ELR (cell line): ENCODE measurements at places on chromosomes 6 and 20.

DNA sequence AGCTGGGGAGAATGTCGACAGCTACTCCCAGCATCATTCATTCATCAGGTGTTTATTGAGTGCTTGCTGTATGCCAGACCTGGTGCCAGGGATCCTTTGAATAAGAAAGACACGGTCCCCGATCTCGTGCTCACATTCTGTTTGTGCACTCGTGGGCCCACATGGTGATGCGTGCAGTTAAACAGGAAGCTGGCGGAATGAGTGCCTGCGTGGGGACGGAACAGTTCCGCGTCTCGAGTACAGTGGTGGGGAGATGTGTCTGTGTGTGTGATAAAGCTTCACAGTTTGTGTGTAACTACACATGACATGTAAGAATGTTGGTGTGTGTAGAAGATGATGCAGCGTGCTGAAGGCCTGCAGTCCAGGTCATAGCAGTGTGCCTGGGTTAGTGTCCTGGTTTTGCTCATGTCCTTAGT lies 6.5 kb downstream of the RBM38 start:
- no peak for DNase-seq

GRCh38 chr6:85416049-85416448 lies 33.8 kb upstream of the NT5E start:
- peak; percentile 70 for DNase-seq

- DNase-seq: no peak
These were observed 12.3 kb downstream of the PREX1 start for GRCh38 chr20:48815537-48815936.

- no peak for DNase-seq
These were observed 95.2 kb downstream of the KIF13A start for GRCh38 chr6:17892097-17892686.

- DNase-seq: no peak
These were observed 5.3 kb downstream of the EEF1A2 start for GRCh38 chr20:63493563-63494020.

DNA sequence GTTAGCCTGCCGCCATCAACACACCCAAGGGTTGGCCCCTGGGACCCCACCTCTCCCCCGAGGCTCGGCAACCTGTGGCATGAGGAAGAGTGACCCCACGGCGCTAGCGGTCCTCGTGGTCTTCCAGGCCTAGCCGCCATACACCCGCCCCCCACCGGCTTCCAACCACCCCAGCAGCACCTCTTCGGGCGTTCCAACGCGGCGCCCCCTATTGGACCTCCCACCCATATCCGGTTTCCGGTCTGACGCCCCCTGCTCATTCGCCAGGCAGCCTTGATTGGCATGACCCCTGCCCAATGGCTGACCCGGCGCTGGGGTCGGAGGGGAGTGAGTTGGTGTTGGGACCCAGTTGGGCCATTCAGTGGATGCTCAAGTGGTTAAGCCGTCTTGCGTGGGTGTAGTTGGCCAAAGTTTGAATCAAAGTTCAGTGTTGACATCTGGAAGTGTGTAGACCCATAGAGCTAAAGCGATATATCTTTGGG lies at the start of gene GNAS-AS1:
Gene GNAS-AS1, minus strand, starts transcription at position 210 of the 482 bp plus-strand sequence.
- DNase-seq: peak; percentile 88

GRCh38 chr20:17636523-17637412 lies 45.3 kb downstream of the RRBP1 start:
- no peak for DNase-seq

DNA sequence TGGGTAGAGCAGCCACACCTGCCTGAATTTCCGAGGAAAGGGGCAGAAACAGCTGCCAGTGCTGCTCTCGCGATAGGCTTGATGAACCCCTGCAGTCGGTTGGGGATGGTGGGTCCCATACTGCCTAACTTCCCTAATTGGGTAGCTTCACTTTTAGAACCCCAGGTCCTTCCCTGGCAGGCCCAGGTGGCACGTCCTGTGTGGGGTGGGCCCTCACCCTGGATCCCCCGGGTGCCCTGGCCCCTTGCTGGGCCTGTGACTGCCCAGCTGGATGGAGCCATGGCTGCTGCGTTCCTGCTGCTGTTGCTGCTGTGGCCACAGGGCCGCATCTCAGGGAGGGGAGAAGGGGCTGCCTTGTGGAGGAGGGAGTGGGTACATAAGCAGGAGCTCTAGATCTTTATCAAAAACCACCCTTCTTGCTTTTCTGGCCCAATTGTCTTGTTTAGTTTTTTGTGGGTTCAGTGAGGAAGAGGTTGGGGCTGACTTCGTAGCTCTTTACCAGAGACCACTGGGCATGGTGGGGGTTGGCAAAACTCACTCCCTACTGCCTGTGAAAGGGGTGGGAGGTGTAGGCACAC lies 19.2 kb downstream of the TREML4 start:
- DNase-seq: no peak

DNA sequence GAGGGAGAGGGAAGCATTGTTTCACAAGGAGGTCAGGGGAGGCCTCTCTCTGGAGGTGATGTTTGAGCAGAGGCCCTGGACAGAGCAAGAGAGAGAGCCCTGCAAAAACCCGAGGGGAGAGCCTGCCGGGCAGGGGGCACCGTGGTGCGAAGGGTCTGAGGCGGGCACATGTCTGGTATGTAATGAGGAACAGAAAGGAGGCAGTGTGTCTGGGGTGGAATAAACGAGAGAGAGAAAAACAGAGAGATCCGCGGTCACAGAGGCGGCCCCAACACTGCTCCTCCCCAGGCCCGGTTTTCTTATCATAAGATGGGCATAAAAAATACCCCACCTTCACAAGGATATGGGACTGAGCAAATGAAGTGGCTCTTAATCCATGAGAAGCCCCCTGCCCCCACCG lies 119.2 kb downstream of the PREX1 start:
- no peak for DNase-seq

DNA sequence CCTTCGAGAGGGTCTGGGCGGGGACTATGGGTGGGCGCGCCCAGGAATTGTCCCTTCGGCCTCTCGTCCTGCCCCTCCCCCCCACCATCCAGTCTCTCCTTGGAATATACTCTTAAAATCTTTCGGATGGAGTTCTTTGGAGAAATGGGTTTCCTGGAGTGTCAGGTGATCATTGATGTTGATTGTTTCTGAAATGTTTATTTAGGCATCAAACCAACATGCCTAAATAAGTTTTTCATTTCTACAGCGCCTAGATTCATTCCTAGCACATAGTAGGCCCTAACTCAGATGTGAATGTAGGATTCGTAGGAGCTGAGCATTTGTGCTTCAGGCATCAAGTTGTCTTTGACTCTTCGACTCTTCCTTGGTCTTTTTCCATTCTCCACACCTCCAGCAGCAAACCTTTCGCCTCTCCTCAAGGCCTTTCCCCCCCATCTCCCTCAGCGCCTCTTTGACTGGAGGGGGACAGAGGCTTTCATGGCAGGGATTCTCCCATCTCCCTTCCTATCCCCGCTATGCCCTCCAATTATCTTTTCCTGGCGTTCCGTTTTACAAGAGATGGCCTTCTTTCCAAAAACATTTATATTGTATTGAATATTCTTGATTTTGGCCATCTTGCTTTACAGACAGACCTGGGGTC lies 610 bp downstream of the CASP8AP2 start:
- peak; percentile 65 for DNase-seq

DNA sequence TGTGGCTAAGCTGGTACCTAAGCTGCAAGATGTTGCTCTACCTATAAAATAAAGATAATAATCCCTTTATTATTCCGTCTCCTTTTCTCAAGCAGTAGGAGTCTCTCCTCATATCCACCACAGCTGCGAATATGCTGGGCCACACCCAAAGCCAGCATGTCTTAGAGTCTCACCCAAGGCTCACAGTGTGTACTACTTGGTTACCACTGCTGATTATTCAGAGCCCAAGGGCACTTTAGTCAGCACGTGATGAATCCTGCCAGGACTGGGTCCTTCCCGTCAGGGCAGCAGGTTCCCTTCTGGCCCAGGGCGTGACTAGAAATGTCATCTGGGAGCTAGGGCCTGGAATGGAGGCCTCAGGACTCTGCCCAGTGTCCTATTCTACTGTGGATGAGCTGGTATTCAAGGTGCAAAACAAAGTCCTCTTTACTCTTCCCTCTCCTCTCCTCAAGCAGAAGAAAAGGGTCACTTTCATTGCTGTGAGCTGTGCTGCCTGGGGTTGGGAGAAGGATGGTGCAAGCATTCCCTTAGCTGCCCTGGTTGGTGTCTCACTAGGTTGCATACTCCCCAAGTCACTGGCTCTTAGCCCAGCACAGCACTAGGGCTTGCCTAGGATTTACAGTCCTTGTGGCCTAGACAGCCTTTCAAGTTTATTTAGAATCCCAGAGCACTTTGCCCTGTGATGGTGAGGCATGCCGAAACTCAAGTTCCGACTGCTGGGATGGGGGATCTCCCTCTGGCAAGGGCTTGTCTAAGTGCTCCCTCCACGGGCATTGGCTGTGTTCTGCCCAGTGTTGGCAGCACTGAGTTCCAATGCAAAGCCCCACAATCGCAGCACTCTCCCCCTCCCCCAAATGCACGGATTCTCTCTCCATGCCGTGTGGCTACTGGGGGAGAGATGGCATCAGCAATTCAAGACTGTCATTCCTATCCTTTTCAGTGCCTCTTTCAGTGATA lies 320.2 kb downstream of the BTBD9 start:
- peak; percentile 36 for DNase-seq

DNA sequence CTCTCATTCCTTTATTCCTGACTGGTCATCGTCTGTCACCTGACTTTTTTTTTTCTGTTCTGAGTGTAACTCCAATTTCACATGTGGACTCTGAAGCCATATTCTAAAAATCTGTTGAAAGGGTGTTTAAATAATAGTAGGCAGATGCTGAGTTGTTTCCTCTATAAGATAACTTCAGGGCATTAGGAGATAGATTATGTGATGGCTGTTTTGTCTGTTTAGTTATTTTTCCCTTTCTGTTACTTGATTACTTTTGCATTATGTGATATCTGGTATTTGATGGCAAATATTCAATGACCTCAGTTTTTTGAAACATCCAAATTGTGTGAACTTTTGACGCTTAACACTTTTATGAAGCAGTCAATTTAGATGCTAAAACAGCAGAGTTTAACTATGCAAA lies 486.0 kb downstream of the BCKDHB start:
- DNase-seq: no peak

DNA sequence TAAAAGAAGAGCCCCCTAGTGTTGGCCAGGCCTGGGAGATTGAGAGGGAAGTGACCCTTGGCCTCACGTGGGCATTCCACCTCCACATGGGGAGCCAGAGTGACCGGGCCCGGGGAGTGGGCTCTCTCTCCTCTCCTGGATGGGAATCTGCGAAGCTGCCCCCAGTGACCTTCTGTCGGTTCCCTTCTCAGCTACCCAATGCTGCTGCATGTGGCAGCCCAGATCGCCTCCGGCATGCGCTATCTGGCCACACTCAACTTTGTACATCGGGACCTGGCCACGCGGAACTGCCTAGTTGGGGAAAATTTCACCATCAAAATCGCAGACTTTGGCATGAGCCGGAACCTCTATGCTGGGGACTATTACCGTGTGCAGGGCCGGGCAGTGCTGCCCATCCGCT lies 10.1 kb upstream of the GTF2H4 start:
- DNase-seq: no peak

DNA sequence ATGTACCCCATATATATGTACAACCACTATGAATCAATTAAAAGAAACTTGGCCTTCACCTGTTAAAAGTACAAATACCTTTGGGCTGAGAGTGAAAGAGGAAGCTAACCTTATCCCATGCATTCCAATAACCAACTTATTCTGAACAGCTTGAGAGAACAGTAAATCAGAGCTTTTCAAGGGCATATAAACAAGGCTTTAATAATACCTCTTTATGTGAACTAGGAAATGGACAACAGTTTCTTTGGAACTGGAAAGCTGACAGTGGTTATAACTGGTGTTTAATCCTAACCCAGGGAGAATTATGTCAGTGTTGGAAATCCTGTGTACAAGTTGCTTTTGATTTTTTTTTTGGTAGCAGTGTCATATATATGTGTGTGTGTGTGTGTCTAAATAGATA lies 170.5 kb downstream of the TFAP2B start:
- no peak for DNase-seq

- peak; percentile 14 for DNase-seq
These were observed 173.9 kb downstream of the EPM2A start for GRCh38 chr6:145561095-145562072.

- DNase-seq: peak; percentile 83
These were observed 39.4 kb downstream of the KIAA1755 start for GRCh38 chr20:38221119-38221589.
